Right ventricle myocardium inferior (tissue), 1 donor: ENCODE measurements at places on chromosomes 4 and X. TPM values are rescaled to one million over a fixed set of nuclear protein-coding genes. Genes with fewer than 3 reads are reported as not detected.

FAT4 gene
- total RNA-seq: 6.5 TPM

C4orf54 gene
- 6.4 TPM for total RNA-seq

BBS12 gene
- 6.8 TPM for total RNA-seq

MND1 gene
- total RNA-seq: 0.62 TPM

SPANXA2 gene
- not detected for total RNA-seq

ZFYVE28 gene
- total RNA-seq: 6.5 TPM

GLRA3 gene
- total RNA-seq: not detected

TASL gene
- 0.68 TPM for total RNA-seq

DCAF4L1 gene
- 0.24 TPM for total RNA-seq

KCTD8 gene
- total RNA-seq: 0.19 TPM

SYTL5 gene
- total RNA-seq: not detected

MTNR1A gene
- not detected for total RNA-seq

TCEAL2 gene
- total RNA-seq: not detected

XK gene
- 8.7 TPM for total RNA-seq

CA5B gene
- 2.4 TPM for total RNA-seq

TREX2 gene
- not detected for total RNA-seq

ESX1 gene
- not detected for total RNA-seq

PITX2 gene
- not detected for total RNA-seq

KLF8 gene
- total RNA-seq: 3.1 TPM

PCDH19 gene
- total RNA-seq: 0.65 TPM
